ENCODE measurements at places on chromosomes 2 and 18.

- peak; percentile 0 for DNase-seq
These were observed 22.8 kb downstream of the ASB18 start for GRCh38 chr2:236241181-236242056.

DNA sequence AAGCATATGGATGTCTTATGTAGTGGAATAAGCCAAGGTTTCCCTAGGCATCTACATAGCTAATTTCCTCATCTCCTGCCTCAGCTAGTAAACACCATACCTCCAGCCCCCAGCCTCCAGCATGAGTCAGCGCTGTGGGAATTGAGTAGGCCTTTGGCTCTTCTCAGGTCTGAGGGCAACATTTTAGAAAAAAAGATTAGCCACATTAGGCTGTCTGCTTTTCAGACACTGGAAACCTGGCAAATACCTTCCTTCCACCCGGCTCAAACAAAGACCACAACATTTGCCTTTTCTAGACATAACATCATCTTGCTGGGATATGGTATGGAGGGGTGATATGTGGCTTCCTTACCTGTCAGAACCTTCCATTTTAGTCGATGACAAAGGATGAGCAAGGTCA is 6.1 kb upstream of the CCDC195 start:
- peak; percentile 15 for DNase-seq

GRCh38 chr18:53994016-53994415 is 230.5 kb downstream of the MBD2 start:
- no peak for DNase-seq

- no peak for DNase-seq
These were observed 81.5 kb upstream of the ODC1 start for GRCh38 chr2:10529611-10530010.

DNA sequence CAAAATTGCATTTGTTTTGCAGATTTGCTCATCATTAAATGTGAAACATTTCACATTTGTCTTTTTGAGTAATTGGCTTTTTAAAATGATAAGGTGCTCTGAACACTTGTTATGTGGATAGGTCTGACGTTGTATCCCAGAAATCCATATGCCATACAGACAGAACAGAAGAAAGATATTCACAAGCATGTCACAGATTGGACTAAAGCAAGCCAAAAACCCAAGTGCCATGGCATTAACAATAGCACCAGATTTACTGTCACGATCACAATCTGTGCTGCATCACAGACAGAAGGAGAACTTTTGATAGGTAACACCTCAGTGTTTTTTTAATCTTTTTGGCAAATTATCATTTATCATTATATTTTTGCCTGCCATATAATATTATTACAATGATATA is 272.6 kb downstream of the ARHGAP15 start:
- no peak for DNase-seq

- no peak for DNase-seq
These were observed 222.5 kb upstream of the SESTD1 start for GRCh38 chr2:179487010-179487731.

GRCh38 chr2:45836740-45837139 is 185.3 kb downstream of the PRKCE start:
- DNase-seq = no peak

- DNase-seq = no peak
These were observed 4.1 kb downstream of the RRM2 start for GRCh38 chr2:10126632-10127026.

- no peak for DNase-seq
These were observed 291.8 kb upstream of the CHAC2 start for GRCh38 chr2:53475766-53476165.

DNA sequence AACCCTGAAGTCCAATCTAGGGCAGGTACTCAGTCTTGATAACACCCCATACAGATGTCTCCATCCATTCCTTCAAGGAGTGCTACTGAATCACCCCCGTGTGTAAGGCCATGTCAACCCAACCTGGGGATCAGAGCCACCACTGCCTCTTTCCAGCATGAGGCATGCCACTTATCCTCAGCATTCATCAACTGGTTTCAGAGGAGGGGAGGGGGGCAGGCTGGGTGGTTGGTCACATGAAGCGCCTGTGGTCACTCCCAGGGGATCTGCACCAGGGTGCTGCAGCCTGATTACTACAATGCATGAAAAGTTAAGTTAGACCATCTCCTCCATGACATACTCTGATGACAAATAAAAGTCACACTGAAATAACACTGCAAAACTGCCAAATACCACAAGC is 65.0 kb downstream of the UXS1 start:
- no peak for DNase-seq

DNA sequence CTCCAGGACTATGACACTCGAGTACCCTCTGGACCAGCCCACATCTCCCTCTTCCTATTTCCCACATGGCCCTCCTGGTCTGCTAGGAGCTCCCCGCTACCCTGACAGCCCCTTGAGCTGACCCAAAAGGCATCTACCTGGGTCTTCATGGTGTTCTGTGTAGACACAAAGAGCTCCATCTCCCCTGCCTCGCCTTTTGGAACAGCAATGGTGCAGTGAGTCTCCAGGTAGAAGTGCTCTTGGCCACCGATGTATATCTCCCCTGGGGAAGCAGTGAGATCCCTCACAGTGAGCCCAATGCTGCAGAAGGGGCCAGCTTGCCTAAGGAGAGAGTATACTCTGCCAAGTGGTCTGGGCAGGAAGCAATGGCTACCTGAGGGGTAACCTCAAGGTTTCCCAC is 47.8 kb downstream of the XDH start:
- DNase-seq = no peak

DNA sequence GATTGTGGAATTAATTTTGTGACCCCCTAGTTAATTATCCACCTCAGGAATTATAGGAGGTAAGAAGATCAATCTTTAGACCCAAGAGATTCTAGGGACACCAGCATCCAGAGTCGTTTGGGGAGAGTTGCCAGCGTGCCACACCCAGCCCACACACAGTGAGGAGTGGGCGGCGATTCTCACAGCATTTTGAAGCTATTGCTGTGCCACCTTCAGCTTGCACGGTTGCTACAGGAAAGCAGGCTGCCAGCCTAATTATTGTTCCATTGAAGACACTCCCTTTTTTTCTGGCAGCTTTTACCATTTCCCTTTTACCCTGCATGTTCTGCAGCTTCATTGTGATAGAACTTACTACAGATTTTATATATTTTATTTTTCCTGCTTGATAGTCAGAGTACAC is 13.1 kb upstream of the MYL12A start:
- DNase-seq = no peak

GRCh38 chr2:60552851-60553494 is 481 bp downstream of the BCL11A start:
- no peak for DNase-seq

- no peak for DNase-seq
These were observed 171.3 kb downstream of the PTGR3 start for GRCh38 chr18:75037689-75037955.

GRCh38 chr2:190940454-190940853 is 59.8 kb downstream of the GLS start:
- DNase-seq = no peak

DNA sequence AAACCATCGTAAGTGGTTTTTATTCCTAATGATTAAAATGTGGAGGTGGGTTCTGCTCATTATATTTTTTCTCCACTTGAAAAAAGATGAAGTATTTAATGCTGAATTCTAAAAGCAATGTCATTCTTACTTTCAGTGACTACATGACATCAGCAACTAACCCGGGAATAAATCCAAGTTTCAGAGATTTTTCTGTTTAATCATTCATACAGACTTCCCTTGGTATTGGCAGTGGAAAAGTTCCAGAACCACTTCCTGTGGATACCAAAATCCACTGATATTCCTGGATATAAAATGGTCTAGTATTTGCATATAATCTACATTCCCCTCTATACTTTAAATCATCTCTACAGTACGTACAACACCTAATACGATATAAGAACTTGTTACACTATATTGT is 128.6 kb downstream of the ZNF532 start:
- DNase-seq = peak; percentile 85

DNA sequence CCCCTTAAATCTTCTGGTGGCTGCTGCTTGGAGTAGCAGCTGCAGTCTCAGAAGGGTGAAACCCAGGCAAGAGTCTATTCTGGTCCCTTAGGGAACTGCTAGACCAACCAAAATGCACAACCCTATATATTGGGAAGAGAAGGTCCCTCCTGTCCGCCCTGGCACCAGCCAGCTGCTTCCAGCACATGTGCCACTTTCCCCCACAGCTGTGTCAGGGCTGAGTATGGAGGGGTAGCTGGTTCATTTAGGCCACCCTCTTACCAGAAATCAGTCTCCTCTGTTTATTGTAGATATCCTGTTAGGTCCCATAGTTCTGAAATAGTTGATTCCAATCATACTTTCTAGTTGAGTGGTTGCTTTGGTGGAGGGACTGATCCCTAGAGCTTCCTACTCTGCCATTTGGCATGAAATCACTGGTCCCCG is 68.9 kb downstream of the BIRC6 start:
- peak; percentile 17 for DNase-seq

GRCh38 chr18:79136742-79137141 is 67.5 kb downstream of the ATP9B start:
- DNase-seq = no peak

DNA sequence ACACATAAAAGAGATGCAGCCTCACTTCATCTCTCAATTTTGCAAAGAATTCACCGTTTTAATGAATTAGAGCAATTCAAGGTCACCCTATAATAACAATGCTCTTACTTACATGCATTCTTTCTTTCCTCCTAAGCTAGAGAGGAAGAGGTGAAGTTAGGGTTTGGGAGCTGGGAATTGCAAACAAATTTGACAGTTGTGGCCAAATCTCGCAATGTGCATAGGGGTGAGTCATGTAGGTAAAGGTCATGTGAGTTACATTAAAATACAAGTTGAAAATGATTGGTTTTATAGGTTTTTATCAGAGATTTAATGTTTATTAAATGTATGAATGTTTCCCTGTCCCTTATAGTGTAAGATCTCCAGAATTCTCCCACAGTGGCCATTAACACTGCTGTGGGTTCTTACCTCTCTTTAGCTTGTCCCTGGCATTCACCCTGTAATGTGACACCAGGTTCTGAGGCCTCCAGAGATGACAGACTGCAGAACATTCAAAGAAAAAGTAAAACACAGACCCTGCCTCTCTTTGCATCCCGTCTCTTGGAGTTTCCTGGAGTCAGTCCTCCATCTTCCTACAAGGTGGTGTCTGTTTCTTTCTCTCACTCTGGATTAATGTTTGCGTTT is 53.7 kb upstream of the LGALSL start:
- no peak for DNase-seq

GRCh38 chr18:57982372-57983021 is 61.5 kb upstream of the NEDD4L start:
- DNase-seq = no peak

DNA sequence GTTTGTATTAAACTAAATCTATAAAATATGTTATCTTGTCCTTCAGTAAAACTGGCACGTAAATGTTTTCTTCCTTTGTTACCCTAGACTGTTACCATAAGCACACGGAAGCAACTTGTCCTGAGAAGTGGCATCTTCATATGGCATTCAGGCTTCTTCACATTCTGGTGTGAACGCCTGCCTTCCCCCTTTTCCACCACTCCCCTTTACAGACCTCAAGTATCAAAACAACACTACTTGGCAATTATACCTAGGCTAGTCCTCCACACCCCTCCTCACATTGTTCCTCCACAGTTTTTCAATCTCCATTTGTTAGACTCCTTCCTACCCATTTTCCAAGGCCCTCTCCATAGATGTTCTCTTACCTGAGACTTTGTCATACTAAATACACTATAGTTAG is 2.9 kb downstream of the MEX3C start:
- no peak for DNase-seq

GRCh38 chr2:227942021-227942420 is 70.6 kb downstream of the DAW1 start:
- no peak for DNase-seq

GRCh38 chr2:218091746-218092145 is 22.7 kb downstream of the RUFY4 start:
- no peak for DNase-seq

- no peak for DNase-seq
These were observed 29.3 kb downstream of the MBP start for GRCh38 chr18:77103187-77103850.

GRCh38 chr2:30231996-30232800 is 864 bp downstream of the LBH start:
- DNase-seq = no peak
